ENCODE measurements at places on chromosomes 4 and X. TPM values are rescaled to one million over a fixed set of nuclear protein-coding genes. Genes with fewer than 3 reads are reported as not detected.

GRCh38 chrX:39479856-39480255 is 617.9 kb downstream of the BCOR start:
- no peak for DNase-seq

DNA sequence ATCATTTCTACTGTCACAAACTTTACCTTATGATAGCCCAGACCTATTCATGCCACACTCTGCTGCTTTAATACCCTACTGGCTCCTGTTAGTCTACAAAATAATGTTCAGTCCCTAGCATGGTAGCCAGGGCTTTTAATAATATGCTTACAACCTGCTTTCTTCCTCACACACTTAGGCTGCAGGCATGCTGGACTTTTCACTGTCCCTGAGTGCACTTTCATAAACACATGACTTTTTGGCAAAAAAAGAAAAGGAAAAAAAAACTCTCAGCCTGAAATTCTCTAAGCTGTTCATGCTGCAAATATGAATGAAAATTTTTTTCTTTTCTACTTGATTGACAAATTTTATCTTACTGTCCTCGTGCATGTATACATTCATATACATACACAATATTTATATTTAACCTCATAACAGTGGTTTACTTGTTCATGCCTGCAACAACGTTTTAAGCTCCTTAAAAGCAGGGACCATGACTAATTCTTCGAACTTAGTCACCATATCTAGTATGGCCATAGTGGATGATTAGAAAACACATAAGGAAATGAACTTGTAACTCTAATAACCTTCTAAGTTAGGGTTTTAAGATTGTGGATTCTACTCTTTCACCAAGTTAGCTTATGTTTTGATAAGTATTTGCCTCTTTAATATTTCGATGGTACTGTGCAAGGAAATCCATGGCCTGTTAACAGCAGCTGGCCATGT is 229.5 kb downstream of the SPCS3 start:
- DNase-seq, result no peak

DNA sequence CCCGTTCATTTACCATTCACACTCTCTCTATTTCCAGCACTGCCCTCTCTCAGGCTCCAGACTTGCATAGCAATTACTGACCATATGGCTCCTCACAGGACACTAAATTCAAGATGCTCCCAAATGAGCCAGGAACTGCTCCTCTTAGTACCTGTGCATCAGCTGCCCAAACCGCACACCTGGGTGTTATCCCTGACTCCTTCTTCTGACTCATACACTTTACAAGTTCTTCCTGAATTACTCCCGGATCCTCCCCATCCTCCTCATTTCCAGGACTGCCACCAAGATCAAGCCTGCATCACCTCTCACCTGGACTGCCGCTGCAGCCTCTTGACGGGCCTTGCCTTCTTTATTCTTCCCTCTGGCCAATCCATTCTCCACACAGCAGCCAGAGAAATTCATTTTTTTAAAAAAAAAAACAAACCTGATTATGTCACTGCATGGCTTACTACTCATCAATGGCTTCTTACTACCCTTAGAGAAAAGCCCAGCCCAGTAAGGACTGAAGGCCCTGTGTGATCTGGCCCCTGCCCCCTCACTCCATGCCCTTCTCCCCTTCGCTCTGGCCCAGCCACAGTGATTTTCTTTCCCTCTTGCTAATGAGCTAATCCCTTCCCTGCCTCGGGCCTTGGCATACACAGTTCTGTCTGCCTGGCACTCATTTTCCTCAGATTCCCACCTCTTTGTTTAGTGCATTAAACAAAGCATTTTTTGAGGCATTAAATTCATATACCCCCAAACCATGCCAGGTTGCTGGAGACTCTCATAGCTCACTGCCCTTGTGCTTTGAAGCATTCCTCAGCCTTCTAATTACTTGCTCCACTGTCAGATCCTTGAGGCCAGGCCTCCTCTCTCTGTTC is 92.0 kb downstream of the PDGFRA start:
- DNase-seq, result no peak

RAB41 gene
- total RNA-seq, result not detected

- no peak for DNase-seq
Observed at GRCh38 chrX:111129921-111130320, 33.9 kb downstream of the PAK3 start.

DNA sequence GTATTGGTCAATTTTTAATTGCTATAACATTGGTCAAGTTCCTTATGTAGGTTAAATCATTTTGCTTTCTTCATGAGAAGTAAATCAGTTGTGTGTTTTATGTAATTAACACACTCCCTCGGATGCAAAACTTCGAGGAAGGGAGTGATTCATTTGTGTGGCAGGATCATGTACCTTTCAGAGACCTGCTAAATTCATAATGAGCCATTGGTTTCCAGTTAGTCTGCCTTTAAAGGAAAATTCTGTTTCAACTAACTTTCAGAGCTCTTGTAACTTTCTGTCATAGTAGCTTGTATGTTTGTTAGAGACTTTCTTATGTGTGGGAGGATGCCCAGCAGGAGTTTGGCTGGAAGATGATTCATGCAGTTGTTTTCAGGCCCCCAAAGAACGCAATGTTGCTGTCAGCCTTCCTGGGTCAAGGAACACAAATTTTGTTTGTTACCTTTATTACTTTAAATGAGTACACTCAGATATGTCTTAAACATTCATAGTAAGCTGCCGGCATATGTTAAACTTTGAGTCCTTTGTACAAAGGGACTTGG is 72.1 kb downstream of the GPR101 start:
- DNase-seq, result no peak

- no peak for DNase-seq
Observed at GRCh38 chrX:128078545-128078944, 26.3 kb upstream of the ACTRT1 start.

- no peak for DNase-seq
Observed at GRCh38 chr4:41880022-41880837, 55.0 kb upstream of the TMEM33 start.

DNA sequence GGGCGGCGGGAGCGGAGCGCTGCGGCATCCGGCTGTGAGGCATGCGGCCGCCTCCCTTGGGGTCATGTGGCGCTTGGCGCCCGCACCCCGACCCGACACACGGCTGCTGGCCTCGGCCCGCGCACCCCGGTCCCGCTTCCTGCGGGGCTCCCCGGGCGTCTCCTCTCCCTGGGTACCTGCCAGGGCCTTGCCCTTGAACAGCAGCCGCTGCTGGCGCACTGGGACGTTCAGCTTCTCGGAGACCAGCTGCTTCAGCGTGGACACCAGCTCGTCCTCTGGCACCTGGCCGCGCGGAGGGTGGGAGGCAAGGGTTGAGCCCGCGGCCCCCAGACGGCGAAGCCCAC is 391 bp downstream of the UBL4A start:
- no peak for DNase-seq

CFAP47 gene
- not detected for total RNA-seq
